ENCODE measurements at places on chromosomes 1 and 21. TPM values are rescaled to one million over a fixed set of nuclear protein-coding genes. Genes with fewer than 3 reads are reported as not detected.

DNA sequence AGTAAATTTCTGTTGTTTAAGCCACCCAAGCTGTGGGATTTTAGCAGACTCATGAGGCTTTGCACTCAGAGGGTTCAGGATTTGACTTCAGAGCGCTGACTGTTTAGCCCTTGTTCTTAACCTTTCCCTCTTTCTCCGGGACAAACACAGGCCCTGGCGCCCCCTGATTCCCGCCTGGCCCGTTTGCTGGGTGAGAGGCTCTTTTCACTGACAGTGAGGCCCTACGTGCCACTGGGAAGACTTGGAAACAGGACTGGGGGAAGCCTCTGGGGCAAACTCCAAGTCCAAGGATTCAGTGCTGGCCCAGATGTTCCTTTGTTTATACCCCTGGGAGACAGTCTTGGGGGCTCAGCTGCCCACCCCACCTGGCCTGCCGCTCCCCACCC is 11.7 kb upstream of the TRIM63 start:
- no peak for DNase-seq

ZFYVE9 gene
- 20.2 TPM for total RNA-seq

DNA sequence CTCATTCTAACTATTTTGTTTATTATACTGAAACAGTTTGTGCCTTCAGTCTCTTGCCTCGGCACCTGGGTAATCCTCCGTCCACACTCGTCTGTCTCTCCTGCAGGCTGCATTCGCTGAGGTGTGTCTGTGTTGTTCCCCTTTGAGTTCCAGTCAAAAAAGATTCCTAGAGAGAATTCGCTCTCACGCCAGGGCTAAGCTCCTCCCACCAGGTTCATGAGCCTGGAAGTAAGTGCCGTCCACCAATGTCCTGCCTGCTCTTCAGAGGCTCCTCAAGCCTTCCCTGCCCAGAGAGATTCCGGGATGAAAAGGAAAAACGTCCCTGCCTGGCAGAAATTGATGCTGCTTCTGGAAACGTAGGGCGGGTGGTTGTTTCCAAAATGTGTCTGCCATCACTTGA is 12.9 kb downstream of the KIAA2013 start:
- no peak for DNase-seq

GRCh38 chr1:99851850-99852454 is 1.8 kb downstream of the AGL start:
- DNase-seq, result no peak

DCAF6 gene
- total RNA-seq, result 175 TPM

DNA sequence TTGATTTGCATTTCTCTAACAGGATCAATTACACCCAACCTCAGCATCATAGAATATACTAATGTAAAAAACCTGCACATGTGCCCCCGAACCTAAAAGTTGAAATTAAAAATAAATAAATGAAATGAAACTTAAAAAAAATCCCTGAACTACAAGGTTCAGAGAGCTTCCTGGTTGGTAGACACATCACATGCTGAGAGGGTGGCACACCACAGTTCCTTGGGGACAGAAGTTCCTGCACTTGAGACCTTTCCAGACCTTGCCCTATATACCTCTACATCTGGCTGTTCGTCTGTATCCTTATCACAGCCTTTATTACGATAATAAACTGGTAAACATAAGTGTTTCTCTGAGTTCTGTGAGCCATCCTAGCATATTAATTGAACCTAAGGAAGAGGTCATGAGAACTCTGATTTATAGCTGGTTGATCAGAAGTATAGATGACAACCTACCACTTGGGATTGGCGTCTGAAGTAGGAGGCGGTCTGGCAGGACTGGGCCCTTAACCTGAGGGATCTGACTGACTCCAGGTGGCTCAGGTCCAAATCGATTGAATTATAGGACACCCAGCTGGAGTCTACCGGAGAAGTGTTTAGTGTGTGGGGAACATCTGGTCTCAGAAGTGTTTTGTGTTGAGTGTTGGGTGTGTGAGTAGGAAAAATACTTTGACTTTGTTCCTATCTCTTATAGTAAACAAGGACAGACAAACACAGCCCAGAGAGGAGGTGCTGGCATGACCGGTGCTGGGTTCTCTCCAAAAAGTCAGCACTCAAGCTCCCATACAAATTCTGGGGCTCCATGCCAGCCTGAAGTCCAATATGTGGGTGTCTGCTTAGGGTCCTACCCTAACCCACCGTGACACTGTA is 19.0 kb downstream of the C1orf115 start:
- DNase-seq, result no peak

GRCh38 chr1:25046194-25046532 is 116.1 kb upstream of the RUNX3 start:
- DNase-seq, result no peak

DNA sequence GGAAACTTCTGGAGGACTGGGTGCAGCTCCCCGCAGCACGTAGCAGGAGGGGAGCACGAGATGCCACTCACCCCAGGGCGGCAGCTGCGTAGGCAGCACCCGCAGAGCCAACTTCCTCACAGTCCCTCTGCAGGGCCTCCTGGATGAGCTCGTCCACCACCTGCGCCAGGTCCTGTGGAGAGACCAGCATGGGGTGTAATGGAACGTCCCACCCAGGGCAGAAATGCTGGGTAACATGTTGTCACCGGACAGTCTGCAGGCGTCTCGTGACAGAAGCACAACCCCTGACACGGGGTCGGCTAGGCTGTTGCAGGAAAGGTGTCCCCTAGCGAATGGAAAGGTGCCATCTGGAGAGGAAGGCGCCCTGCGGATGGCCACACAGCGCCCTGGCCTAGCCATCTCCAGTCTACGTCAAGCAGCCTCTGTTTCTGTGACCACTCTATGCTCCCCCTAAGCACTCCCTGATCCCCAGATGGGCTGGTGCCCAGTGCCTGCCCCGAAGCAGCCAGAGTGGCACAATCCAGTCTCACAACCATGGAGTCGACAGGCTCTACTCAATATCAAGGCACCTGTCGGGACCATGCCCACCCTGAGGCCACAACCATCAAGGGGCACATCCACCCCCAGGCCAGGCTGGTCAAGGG is 21.2 kb downstream of the MCM3AP start:
- DNase-seq, result no peak

C1QTNF12 gene
- total RNA-seq, result 0.94 TPM

DNA sequence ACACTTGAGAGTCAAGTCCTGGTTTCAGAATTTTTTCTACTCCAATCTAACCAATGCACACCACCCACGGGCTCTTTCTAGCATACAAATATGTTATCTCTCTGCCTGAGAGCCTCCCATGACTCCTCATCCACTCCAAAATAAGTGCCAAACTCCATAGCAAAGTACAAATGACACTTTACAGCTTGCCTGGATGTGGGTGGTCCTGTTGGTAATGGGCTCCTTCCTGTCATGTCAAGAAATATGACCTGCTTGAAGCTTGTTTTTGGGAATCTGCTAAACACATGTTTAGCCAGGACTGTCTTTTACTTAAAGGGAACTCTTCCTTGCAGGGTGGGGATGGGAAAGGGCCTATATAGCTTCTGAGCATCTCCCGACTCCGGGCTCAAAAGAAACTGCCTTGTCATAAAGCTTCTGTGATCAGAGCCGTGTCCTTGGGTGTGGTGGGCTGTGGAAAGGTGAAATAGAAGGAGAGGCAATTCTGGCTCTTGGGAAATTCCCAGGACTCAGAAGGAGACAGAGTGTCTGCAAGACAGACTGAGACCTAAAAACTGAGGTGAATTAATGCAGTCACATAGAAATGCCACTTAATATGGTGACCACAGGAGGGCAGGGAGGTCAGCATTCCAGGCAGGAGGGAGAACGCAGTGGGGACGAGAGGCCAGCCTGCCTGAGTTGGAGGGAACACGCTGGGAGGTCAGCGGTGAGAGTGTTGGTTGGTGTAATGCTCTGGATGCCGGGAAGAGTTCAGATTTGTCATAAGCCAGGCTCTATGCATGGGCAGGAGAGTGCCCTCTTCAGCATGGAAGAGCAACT is 6.1 kb upstream of the IGFN1 start:
- no peak for DNase-seq

KIAA0040 gene
- 17.6 TPM for total RNA-seq

DOP1B gene
- total RNA-seq, result 8.1 TPM

GRCh38 chr1:175390081-175390481 is 197.5 kb upstream of the KIAA0040 start:
- no peak for DNase-seq

DNA sequence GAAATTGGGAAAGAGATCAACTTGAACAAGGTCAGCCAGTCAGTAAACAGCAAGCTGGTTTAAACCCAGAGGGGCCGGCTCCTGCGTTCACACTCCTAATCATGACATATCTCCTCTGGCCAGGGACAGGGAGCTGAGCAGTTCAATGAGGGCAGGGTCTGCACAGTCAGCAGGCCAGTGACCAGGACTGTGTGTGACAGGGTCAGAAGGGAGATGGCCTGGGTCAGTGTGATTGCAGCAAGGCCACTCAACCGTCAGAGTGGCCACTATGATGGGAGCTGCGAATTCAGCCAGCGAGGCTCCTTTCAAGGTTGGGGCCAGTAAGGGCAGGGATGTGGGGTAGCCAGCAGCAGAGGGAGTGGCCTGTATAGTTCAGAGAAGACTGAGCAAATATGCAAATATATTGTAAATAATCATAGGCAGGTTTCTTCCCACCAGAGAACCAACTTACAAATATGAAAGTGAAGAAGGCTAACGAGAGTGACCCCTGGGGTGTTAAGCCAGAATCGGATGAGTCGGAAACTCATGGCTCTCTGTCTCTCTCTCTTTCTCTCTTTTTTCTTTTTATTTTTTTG is 20.0 kb downstream of the NOL9 start:
- no peak for DNase-seq

GRCh38 chr1:81224222-81224621 is 576.5 kb upstream of the ADGRL2 start:
- DNase-seq, result no peak

DNA sequence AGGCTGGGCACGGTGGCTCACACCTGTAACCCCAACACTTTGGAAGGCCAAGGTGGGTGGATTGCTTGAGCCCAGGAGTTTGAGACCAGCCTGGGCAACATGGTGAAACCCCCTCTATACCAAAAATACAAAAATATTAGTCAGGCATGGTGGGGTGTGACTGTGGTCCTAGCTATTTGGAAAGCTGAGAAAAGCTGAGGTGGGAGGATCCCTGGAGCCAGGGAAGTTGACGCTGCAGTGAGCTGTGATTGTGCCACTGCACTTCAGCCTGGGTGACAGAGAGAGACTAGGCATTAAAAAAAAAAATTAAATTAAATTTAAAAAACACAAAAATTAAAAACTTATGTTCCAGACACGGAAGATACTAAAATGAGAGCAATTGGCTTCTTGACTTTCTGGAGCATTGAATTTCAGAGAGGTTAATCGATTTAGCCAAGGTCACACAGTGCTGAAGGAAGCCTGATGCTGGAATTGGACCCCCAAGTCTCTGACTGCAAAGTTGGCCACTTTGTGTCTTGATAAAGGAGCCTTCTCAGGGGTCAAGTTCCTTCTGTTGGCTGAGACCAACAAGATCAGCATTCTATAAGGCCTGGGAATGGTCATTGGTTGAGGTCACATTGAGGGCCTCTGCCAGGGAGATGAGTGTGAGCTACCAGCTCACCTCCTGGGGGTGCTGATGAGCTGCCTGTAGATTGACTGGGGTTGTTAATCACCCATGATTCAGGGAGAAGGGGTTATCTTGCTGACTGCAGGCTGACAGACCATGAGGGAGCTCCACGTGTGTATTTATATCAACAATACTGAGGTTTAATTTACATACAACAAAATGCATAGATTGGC is 54.3 kb downstream of the RPS6KA1 start:
- DNase-seq, result no peak

RNF186 gene
- not detected for total RNA-seq

SPATA17 gene
- total RNA-seq, result 0.62 TPM

DNA sequence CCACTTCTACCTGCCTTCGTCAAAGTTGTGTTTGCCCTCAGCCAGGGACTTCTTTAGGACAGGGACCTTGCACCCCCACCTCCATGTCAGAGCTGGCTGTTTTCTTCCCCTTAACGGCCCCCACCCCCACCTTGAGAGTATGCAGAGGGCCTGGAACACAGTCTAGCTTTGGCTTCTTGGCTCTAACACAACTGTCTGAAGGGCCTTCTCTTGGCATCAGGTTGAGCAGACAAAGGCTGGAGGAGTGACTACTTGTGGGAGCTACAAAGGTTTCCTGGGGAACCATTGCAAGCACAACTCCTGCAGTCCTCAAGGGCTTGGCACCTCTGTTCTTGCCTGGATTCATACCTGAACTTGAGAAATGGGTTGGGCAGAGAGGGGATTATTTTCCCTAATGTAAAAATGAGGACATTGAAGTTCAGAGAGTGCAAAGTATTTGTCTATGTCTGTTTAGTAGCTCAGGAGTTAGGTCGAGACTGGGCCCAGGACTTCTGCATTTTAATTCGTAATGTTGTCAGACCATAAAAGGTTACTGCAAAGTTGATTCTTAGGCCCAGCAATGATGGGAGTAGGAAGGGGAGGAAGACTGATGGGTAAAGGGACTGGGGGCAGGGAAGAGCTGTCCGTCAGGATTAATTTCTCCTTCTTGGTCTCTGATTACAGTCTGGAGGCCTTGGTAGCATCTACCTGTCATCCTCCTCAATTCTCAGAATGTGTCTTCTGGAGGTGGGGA is 2.6 kb downstream of the CYP4B1 start:
- no peak for DNase-seq

DNA sequence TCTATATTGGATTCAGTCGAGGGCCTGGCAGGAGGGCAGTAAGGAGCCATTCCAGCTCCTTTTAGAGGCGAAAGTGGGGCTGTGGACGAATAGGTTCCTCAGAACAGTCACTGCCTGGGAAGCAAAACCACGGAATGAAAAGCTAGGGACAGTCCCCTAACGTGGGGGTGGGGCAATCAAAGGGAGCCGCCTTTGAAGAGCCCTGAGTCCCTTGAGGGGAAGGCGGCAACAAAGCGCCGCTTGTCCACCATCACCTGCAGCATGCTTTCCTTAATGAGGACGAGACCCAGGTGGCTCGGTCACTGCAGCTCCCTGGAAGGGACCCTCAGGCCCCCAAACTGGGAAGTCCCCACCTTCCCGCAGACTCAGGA is 184.7 kb downstream of the ETS2 start:
- DNase-seq, result no peak

GRCh38 chr1:223706077-223706973 is 6.0 kb upstream of the CAPN2 start:
- no peak for DNase-seq

JAM2 gene
- 26.2 TPM for total RNA-seq

RBM11 gene
- 1.1 TPM for total RNA-seq

DNA sequence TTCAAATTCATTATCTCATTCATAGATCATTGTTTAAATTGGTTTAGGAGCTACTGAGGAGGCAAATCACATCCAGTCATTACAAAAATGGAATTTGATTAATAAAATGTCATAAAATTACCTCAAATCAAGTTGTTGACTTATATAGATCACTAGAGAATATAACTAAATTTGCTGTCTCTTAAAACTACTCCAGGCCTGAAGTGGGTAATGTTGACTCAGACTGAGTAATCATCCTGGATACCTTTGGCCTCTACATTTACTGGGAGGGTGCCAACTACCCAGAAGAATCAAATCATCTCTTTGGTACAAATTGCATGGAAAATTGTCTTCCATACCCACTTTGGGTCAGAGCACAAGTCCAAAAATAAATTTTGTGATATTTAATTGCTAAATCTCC is 191.2 kb upstream of the GREM2 start:
- DNase-seq, result no peak

GRCh38 chr1:11176081-11176706 is 13.0 kb upstream of the ANGPTL7 start:
- DNase-seq, result peak; percentile 58

LORICRIN gene
- total RNA-seq, result not detected

Measured in right cardiac atrium (tissue), 5 donors.